ENCODE measurements at places on chromosomes 11 and 22. TPM values are rescaled to one million over a fixed set of nuclear protein-coding genes. Genes with fewer than 3 reads are reported as not detected.

Gene OOSP2
- not detected for total RNA-seq

Gene RAB6A
- 198 TPM for total RNA-seq

- H3K4me1 ChIP-seq = no peaks in the 10 kb centered on the region
- no peaks in the 10 kb centered on the region for H3K27me3 ChIP-seq
- no peak overlapping the region for H3K4me3 ChIP-seq
- peak; percentile 11 for DNase-seq
Measured at GRCh38 chr11:69358398-69359020, 64.6 kb downstream of the MYEOV start.

DNA sequence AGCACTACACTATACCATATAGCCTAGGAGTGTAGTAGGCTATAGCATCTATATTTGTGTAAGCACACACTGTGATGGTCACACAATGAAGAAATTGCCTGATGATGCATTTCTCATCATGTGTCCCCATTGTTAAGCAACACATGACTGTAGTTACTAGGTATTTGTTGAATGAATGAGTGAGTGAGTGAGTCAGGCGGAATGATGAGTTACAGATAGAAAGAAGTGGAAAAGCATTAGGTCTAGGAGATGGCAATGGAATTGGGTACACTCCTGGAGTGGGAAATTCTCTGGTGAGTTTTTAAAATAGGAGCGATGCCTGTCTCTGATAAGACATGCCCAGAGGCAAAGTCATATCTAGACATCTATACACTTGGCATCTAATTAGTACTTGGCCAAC is 160.5 kb upstream of the TBCEL start:
- no peak for DNase-seq
- H3K36me3 ChIP-seq = no peaks in the 10 kb centered on the region
- no peak overlapping the region for H3K4me3 ChIP-seq
- no peaks in the 10 kb centered on the region for H3K27me3 ChIP-seq
- H3K4me1 ChIP-seq = no peaks in the 10 kb centered on the region
- H3K27ac ChIP-seq = no peak overlapping the region

DNA sequence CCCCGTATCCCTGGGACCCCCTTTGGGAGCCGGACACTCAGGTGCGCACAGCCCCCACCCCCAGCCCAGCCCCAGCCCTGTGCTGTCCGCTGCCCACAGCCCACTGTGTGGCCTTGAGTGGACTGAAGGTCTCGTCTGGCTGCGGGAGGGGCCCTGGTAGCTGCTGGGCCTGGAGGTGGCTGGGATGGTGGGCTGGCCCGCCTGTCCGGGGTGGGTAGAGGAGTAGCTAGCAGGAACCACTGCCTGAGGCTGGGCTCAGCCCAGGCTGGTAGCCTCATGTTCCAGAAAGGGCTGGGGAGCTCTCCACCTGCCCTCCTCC is 4.6 kb upstream of the MUC6 start:
- H3K4me1 ChIP-seq = no peaks in the 10 kb centered on the region
- no peaks in the 10 kb centered on the region for H3K36me3 ChIP-seq
- no peak overlapping the region for H3K4me3 ChIP-seq
- no peak for DNase-seq
- no peaks in the 10 kb centered on the region for H3K27me3 ChIP-seq
- no peak overlapping the region for H3K27ac ChIP-seq

GRCh38 chr11:76614471-76615179 is 55.9 kb downstream of the LRRC32 start:
- H3K27me3 ChIP-seq = no peaks in the 10 kb centered on the region
- no peaks in the 10 kb centered on the region for H3K36me3 ChIP-seq
- no peak for DNase-seq
- H3K27ac ChIP-seq = no peak overlapping the region
- no peak overlapping the region for H3K4me3 ChIP-seq

GRCh38 chr22:46933040-46933930 is 170.8 kb downstream of the TBC1D22A start:
- no peak overlapping the region for H3K4me3 ChIP-seq
- no peaks in the 10 kb centered on the region for H3K36me3 ChIP-seq
- H3K27ac ChIP-seq = no peak overlapping the region
- no peaks in the 10 kb centered on the region for H3K27me3 ChIP-seq
- peaks cover 5% of the 10 kb centered on the region for H3K4me1 ChIP-seq
- DNase-seq = peak; percentile 16

GRCh38 chr11:119339589-119340334 is 921 bp downstream of the C1QTNF5 start:
- peaks cover 22% of the 10 kb centered on the region for H3K4me1 ChIP-seq
- peaks cover 18% of the 10 kb centered on the region for H3K27me3 ChIP-seq
- H3K36me3 ChIP-seq = no peaks in the 10 kb centered on the region
- H3K27ac ChIP-seq = peak overlapping the region; percentile 68

DNA sequence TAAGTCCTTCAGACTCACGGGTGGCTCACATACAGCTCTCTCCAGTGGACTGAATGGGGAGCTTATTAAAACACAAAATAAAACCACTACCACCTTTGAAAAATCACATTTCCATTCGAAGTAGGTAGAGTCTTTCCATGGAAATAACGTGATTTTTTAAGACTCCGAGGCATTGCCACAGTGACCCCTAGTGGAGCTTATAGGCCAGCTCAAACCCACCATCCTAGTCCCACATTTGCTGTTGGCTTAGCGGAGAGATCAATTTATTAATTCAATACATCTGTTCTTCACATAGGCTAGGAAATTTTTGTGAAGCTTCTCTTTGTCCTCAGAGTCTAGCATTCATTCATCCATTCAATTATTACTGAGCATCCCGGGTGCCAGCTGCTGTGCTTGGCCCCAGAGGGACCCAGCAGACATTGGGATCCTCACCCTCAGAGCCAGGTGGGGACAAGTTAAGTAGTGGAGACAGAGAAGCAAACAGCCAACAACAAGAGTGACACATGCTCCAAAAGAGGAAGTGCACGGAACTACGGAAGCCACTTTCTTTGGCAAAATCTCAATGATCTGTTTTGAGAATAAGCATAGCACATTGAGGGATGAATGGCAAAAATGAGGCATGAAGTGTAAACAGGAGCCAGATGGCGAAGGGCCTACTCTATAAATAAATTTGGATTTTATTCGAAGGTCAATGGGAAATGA is 10.2 kb upstream of the P4HA3 start:
- no peak overlapping the region for H3K27ac ChIP-seq
- no peaks in the 10 kb centered on the region for H3K4me1 ChIP-seq
- DNase-seq = peak; percentile 28
- no peaks in the 10 kb centered on the region for H3K36me3 ChIP-seq
- no peaks in the 10 kb centered on the region for H3K27me3 ChIP-seq
- no peak overlapping the region for H3K4me3 ChIP-seq

DNA sequence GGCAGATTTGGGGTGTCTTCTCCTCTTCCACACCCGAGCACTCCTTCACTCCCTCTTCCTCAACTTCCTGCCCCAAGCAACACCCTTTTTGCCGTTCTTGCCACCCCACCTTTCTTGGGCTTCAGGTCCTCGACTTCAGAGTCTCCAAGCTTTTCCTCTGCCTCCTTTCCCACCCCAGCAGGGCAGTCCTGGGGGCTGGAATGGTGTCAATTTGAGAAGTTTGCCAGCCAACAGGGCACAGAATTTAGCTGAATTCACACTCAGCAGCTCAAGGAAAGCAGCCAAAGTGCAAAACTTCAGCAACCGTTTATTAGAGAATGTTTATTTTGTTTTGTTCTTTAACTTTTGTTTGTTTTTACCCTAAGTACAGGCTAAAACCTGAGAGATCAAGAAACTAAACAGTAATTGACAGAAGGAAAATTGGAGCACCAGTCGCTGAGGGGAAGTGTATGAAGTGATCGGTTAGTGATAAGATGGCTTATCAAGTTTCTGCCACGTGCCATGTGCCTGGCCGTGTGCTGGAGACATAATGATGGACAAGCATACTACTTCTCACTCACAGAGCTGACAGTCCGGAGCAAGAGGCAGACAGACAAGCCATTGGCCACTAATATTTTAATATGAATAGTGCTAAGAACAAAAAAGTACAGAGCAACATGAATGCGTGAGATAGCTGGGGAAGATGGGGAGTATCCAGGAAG is 44.4 kb downstream of the AHNAK start:
- no peak for DNase-seq
- H3K27ac ChIP-seq = peak overlapping the region; percentile 26
- no peaks in the 10 kb centered on the region for H3K36me3 ChIP-seq
- H3K27me3 ChIP-seq = no peaks in the 10 kb centered on the region

DNA sequence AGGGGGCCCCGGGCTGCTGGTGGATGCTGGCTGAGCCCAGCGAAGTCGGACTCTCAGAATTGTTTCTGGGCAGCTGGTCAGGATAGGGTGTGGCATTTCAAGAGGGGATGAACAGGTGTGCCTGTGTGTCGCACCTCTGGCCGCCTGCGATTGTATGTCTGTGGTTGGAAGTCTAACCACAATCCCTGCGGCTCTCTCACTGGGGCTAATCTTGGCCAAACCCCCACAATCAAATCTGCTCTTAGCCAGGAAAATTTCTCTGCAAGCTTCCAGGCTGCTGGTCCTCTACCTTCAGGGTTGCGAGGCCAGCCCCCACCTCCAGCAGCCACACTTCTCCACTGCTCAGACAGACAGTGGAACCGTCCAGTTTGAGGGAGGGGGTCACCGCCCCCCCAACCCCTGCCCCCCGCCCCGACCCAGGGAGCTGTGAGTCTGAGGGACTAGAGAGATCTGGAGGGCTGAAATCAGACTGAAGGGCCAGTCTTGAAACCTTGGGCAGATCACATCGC is 953 bp downstream of the ATG16L2 start:
- H3K4me1 ChIP-seq = peaks cover 18% of the 10 kb centered on the region
- DNase-seq = no peak
- peak overlapping the region; percentile 82 for H3K4me3 ChIP-seq
- peak overlapping the region; percentile 93 for H3K27ac ChIP-seq

- no peak for DNase-seq
- no peaks in the 10 kb centered on the region for H3K4me1 ChIP-seq
- H3K36me3 ChIP-seq = no peaks in the 10 kb centered on the region
- H3K4me3 ChIP-seq = no peak overlapping the region
- H3K27me3 ChIP-seq = no peaks in the 10 kb centered on the region
Measured at GRCh38 chr22:35601743-35602615, 15.2 kb downstream of the MB start.

GRCh38 chr11:7488681-7489080 is 3.4 kb downstream of the OLFML1 start:
- no peak for DNase-seq
- H3K27ac ChIP-seq = no peak overlapping the region
- no peak overlapping the region for H3K4me3 ChIP-seq
- H3K36me3 ChIP-seq = no peaks in the 10 kb centered on the region
- no peaks in the 10 kb centered on the region for H3K27me3 ChIP-seq

DNA sequence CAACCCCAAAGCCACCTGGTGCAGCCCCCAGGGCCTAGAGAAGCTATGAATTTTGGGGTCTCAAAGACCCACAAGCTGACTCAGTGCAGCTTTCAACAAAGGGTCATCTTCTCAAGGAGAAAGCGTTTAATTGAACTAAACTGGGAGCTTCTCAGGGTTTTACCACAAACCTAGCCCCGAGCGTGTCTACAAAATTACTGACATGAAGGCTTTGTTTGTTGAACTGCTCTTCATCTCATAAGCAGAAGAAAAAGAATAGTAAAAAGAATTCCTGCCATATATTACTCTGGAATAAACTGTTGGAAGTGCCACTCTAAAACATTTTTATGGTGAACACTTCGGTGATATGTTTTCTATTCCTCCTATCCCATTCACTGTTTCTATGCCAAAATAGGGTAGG is 50.8 kb upstream of the INCENP start:
- no peak for DNase-seq
- no peak overlapping the region for H3K27ac ChIP-seq
- no peak overlapping the region for H3K4me3 ChIP-seq
- H3K4me1 ChIP-seq = no peaks in the 10 kb centered on the region

DNA sequence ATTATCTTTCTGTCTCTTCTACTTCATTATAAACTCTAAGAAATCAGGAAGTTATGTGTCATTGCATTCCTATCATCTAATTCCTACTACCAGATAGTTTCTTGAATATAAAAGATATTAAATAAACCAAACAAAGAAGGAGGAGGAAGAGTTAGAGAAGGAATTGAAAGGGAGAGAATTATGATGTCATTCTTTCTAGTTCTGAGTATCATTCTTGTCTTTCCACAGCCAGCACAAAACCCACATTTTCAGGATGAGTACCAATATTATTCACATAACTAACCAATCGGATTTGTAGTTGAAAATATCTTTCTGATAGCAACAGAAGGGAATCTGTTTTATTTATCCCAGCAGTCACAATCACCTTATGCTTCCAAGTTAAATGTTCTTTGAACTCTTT is 13.3 kb downstream of the MS4A13 start:
- no peaks in the 10 kb centered on the region for H3K27me3 ChIP-seq
- H3K27ac ChIP-seq = no peak overlapping the region
- H3K4me1 ChIP-seq = no peaks in the 10 kb centered on the region
- DNase-seq = no peak

DNA sequence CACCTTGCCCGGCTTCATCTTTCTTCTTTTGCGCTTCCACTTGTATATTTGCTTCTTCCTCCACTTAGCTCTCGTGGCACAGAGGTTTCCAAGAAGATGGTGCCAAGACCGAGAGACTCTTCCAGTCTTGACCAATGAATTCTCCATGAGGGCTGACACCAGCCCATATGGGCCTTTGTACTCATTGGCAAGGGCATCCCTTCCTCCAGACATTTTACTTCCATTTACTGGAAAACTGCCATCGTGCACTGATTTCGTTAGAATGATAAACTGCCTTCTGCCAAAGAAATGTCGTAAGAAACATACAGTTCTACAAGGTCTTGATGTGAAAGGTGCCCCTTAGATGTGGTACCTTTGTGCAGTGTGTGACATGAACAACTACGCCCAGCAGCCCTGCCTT is 4.7 kb upstream of the MIEF1 start:
- no peak overlapping the region for H3K27ac ChIP-seq
- H3K36me3 ChIP-seq = no peaks in the 10 kb centered on the region
- no peaks in the 10 kb centered on the region for H3K27me3 ChIP-seq
- DNase-seq = no peak

GRCh38 chr11:101618709-101619108 is 34.9 kb upstream of the TRPC6 start:
- no peak overlapping the region for H3K4me3 ChIP-seq
- no peak for DNase-seq
- H3K36me3 ChIP-seq = no peaks in the 10 kb centered on the region
- H3K27ac ChIP-seq = no peak overlapping the region

GRCh38 chr22:50270666-50271394 is 650 bp upstream of the MAPK11 start:
- H3K27ac ChIP-seq = no peak overlapping the region
- H3K27me3 ChIP-seq = peaks cover 29% of the 10 kb centered on the region
- peaks cover 16% of the 10 kb centered on the region for H3K4me1 ChIP-seq
- H3K4me3 ChIP-seq = peak overlapping the region; percentile 35

Data from colonic mucosa (tissue), 4 donors.